Airway epithelial cell (primary cell): ENCODE measurements at places on chromosomes 3 and 15. TPM values are rescaled to one million over a fixed set of nuclear protein-coding genes. Genes with fewer than 3 reads are reported as not detected.

MNS1 gene
- 0.46 and 0.85 TPM in 2 replicates for total RNA-seq

CELSR3 gene
- 0.60 and 1.1 TPM in 2 replicates for total RNA-seq

KIF7 gene
- total RNA-seq: 1.9 and 2.9 TPM in 2 replicates

TNIK gene
- total RNA-seq: 0.78 and 2.4 TPM in 2 replicates

SLC7A14 gene
- not detected in 2 replicates for total RNA-seq

FMN1 gene
- 2.9 and 4.5 TPM in 2 replicates for total RNA-seq

MKRN3 gene
- total RNA-seq: 0.07 and 0.14 TPM in 2 replicates

LRTM1 gene
- total RNA-seq: not detected in 2 replicates

SOX14 gene
- total RNA-seq: not detected in 2 replicates

CCDC39 gene
- total RNA-seq: not detected in 2 replicates

GOLGA8O gene
- total RNA-seq: not detected in 2 replicates

CP gene
- 0.21 and 1.1 TPM in 2 replicates for total RNA-seq

RLBP1 gene
- not detected in 2 replicates for total RNA-seq

SSUH2 gene
- total RNA-seq: 0.09 and 0.35 TPM in 2 replicates

SERPINI2 gene
- not detected in 2 replicates for total RNA-seq

ITIH3 gene
- not detected in 2 replicates for total RNA-seq

ACTC1 gene
- not detected in 2 replicates for total RNA-seq

IGSF10 gene
- total RNA-seq: under 0.01 and 0.07 TPM in 2 replicates

NT5DC2 gene
- total RNA-seq: 237 and 246 TPM in 2 replicates

DNAJB11 gene
- total RNA-seq: 53.7 and 73.5 TPM in 2 replicates

GP9 gene
- not detected in 2 replicates for total RNA-seq

UBA5 gene
- 30.6 and 55.4 TPM in 2 replicates for total RNA-seq

MYLK gene
- 4.4 and 6.5 TPM in 2 replicates for total RNA-seq

PAQR5 gene
- total RNA-seq: 1.0 and 4.7 TPM in 2 replicates

SNX4 gene
- 23.1 and 32.9 TPM in 2 replicates for total RNA-seq

SHF gene
- total RNA-seq: 4.7 and 5.3 TPM in 2 replicates

STRIT1 gene
- total RNA-seq: not detected in 2 replicates

LMAN1L gene
- not detected in 2 replicates for total RNA-seq

WNT7A gene
- 12.5 and 16.9 TPM in 2 replicates for total RNA-seq

GOLGA6L26 gene
- total RNA-seq: not detected in 2 replicates

MON1A gene
- total RNA-seq: 15.4 and 20.8 TPM in 2 replicates

CCNB2 gene
- total RNA-seq: 61.9 and 64.3 TPM in 2 replicates
